ENCODE measurements at places on chromosomes 3 and 15.

GRCh38 chr15:48493763-48494225 lies 151.7 kb downstream of the FBN1 start:
- no peak for DNase-seq

DNA sequence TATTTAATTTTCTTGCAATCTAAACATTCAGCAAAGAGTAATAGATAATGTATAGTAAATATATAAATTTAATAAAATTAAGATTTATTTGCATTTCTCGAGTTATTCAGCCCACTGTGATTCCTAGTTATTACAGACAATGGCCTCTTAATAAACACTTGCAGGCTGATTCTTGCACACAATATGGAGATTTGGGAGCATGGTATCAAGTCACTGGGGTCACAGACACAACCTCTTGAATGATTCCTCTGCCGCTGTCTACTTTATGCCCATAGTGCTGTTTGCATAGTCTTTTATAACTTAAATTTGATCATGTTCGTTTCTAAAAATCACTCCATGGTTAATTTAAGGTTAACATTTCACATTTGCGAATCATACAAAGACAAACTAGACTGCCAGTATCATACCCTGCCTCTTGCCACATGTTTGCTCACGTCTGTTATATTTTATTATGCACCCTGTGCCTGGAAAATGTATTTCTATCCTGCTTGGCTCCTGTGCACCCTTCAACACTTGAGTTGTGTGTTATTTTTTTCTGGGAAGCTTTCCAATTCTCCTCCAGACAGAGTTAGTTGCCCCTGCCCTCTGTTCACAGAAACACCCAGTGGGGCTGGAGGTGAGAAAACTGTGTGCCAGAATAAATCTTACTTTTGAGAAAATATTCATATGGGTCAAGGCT lies 206.3 kb upstream of the ROBO1 start:
- DNase-seq: no peak

DNA sequence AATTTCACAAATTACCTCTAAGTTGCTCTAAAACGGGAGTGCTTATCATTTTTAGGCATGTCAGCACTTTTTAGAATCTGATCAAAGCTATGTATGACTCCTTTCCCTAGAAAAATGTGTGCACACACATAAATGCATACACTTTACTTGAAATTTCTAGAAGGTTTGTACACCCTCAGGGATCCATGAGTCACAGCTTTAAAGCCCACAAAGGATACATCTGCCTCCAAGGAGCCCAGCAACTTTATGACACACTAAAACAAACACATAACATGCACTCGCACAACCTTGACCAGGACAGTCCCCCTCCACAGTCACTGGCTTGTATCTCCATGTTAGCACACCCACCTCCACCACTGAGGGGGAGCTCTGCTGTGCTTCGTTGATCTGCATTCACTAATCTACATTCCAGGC lies 722.0 kb upstream of the CFAP20DC start:
- no peak for DNase-seq

- DNase-seq: no peak
Observed at GRCh38 chr15:100134089-100134583, 207.6 kb downstream of the ADAMTS17 start.

- no peak for DNase-seq
Observed at GRCh38 chr3:212432-212831, 15.9 kb downstream of the CHL1 start.

DNA sequence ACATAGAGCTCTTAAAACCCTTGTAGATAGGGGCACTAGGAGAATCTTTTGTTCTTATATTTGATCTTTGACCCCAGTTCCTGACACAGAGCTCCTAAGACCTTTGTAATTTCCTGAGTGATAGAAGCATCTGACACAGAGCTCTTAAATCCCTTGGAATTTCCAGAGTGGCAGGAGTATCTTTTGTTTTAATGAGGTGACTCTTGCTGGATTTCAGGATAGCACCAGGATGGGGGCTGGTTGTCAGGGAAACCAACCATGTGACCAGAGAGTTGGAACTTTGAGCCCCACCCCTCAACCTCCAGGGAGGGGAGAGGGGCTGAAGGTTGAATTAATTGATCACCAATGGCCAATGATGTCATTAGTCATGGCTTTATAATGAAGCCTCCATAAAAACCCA lies 47.6 kb upstream of the ST8SIA2 start:
- DNase-seq: no peak

DNA sequence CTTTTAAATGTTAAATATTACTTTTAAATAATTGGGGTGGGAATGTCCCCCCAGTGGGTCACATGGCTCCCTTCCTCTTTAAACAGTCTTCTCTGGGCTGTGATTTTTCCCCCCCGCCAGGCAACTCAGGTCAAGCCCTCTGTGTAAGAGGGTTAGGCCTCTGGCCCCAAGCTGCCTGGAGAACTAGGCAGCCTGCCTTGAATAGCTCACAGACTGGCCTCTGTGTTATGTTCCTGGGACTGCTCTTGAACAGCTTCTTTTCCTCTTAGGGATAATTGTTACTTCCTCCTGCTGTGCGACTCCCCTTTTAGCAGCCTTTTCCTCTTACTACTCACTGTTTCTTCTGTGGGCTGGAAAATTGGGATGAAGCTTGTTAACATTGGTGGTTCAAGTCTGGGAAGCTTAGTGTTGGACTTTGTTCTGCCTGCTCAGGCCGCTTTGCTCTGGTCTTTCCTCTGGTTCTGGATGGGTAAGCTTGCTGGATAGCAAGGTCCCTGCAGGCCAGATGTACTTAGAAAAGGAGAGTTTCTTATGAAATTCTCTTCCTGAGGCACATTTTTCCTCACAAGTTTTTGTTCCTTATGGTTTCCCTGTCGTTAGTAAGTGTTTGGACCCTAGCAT lies 2.2 kb downstream of the TEX264 start:
- no peak for DNase-seq

- DNase-seq: no peak
Observed at GRCh38 chr15:31528846-31529245, 202.2 kb downstream of the KLF13 start.

DNA sequence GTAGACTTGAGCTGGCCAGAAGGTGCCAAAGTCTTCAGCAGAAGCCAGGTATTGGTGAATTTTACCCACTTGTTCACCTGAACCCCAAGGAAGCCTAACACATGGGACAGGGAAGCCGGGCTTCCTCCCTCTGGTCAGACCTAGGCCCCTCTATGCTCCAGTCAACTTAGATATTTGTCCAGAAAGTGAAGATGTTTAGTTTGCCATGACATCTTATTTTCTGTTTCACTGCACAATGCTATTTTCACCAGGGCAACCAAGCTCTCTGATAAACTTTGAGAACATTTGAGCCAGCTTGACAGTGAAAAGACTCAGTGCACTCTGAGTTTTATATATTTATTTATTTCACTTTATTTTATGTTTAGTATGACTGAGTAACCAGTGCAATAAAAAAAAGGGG lies 71.0 kb downstream of the SOX14 start:
- no peak for DNase-seq

DNA sequence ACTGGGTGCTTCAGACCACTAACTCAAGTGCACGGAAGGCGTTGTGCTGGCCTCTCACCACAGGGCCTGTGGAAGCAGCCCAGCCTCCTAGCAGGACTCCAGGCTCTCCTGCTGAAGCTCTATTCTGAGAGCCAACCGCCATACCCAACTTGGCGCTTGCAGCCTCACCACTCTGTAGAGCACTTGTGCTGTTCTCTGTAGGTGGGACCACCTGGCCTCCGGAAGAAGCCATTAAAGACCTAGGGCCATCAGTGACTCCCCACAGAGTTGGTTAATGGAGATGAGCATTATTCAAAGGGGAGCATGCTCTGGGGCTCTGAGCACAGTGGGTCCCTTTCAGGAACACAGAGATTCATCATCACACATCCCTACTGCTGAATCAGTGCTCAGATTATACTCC lies 50.9 kb downstream of the C3orf85 start:
- DNase-seq: no peak

DNA sequence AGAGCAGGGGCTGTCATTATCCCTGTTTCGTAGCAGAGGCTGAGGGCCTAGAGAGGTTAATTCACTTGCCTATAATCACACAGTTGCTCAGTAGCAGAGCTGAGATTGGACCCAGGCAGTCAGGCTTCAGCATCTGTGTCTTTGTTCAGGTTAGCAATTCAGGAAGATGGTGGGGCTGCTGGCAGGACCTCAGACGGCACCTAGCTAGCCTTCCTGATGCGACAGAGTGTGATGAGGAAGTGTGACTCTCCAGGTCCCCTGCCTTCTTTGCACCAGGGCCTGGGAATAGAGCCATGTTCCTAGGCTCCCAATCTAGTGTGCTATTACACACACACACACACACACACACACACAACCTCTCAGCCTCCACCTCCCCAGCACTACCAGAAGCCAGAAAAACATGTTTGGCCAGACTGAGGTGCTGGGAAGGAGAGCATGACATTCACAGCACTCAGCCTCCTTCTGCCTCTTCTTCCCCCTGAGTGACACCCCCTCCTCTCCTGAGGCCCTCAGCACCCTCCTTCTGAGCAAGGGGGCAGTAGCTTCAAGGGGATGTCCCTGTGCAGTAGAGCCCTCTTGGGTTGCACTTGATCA lies 88.9 kb downstream of the TLE3 start:
- no peak for DNase-seq

DNA sequence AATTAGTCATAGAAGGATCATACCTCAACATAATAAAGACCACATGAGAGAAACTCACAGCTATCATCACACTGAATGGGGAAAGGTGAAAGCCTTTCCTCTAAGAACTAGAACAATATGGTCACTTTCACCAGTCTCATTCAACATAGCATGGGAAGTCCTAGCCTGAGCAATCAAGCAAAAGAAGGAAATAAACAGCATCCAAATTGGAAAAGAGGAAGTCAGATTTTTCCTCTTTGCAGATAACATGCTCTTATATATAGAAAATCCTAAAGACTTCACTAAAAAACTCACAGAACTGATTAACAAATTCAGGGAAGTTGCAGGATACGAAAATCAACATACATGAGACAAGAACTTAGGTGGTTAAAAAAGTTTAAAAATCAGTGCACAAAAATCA lies 24.7 kb downstream of the MAP3K13 start:
- no peak for DNase-seq

DNA sequence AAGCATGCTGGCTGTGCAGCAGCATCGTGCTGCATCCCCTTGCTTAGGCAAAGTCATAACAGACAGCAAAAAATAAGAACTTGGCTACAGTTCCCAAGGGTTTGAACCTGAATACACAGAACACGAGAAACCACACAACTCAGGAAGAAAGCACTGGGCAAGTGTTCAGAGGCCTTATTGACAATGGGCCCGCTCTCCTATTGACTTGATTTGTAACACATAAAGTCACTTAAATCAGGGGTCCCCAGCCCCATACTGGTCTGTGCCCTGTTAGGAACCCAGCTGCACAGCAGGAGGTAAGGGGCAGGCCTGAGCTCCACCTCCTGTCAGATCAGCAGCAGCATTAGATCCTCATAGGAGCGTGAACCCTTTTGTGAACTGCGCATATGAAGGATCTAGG lies 145.1 kb downstream of the LSAMP start:
- DNase-seq: no peak

GRCh38 chr15:39721893-39722292 lies 60.7 kb downstream of the FSIP1 start:
- DNase-seq: no peak

GRCh38 chr3:134959516-134959915 lies 164.5 kb downstream of the EPHB1 start:
- no peak for DNase-seq

DNA sequence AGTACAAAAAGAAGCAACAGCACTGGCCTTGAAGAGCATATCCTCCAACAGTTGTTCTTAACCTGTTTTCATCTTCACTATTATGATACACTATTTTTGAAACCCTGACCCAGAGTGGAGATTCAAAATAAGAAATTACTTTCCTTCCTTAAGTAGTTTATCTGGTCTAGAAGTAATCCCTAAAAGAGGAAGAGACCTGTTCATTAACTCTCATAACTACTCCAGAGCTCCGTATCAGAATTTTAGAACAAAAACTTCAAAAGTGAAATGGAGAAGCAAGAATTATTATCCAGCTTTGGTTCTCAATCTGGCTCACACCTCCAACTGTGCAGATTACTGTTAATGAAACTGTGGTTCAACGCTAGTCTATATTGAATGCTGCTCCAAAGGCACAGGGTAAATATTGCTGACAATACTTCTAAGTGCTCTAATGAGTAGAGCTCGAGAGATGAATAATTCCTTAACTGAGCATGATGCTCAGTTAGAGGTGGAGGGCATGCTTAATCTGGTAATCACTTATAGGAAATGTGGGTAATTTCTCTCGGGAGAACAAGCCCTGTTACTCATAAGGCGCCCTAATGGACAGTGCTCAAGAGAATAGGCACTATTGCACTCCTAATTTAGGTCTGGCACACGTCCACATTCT lies 5.2 kb downstream of the LCMT2 start:
- DNase-seq: no peak

DNA sequence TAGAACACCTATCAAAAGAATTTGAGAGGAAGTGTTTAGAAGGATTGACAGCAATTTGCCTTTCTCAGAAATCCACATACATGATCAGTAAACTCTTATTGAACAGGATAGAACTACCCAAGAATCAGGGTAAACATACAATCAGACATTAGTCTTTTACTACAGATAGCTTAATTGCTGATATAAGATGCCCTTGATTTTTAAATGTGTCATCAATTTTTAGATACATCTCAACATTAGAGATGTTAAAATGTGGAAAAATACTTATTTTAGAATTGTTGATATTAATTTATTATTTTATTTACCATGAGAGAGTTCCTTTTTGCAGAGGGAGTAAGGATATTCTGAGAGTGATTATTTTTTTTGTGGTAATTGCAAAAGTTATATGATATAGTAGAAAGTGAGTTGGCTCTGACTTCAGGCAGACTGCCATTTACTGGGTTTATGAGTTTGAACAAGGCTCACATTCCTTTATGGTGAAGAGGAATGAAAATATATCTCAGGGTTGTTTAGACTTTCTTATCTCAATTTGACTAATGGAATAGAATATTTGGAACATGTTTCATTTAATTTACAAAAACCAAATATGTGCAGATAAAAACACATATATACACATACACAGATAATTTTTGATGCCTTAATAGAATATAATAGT lies 302.8 kb upstream of the GOLIM4 start:
- no peak for DNase-seq

DNA sequence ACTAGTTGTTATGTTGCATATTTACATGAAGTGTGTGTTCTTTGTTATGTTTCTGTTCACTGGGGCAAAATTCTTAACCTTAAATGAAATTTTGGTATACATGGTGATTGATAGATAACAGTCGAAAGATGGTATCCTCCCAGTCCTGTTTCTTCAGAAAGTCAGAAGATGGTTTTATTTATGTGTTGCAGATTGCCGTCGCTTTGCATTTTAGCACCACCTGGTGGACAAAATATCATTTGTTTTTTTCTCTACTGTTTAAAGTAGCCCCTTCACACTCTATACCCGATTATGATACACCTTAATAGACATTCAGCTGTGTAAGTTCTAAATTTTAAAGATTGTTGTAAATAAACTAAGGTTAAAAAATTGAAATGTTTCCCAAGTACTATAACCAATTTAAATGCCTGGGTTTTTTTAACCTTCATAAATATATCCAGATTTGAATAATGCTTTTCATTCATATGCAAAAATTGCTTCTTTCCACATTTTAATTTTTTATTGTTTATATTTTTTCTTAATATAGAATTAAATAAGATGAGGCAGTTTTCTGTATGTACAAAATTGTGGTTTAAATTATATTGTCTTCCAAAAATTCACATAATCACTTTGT lies 152.2 kb downstream of the ALCAM start:
- DNase-seq: no peak

GRCh38 chr15:31365032-31365654 lies 38.5 kb downstream of the KLF13 start:
- no peak for DNase-seq

All from stimulated activated CD8-positive, alpha-beta memory T cell treated with anti-CD3 and anti-CD28 coated beads, Interleukin-7, amount 100 ng/mL, for 1 hour (primary cell).